Sigmoid colon (tissue), 7 donors: ENCODE measurements at places on chromosomes 4 and X. TPM values are rescaled to one million over a fixed set of nuclear protein-coding genes. Genes with fewer than 3 reads are reported as not detected.

The FREM3 gene
- total RNA-seq, result under 0.01 TPM

The GAGE12H gene
- not detected for total RNA-seq

The FHDC1 gene
- 2.2 TPM for total RNA-seq

- no peak for DNase-seq
Measured at GRCh38 chr4:115711575-115711974, 598.2 kb upstream of the NDST4 start.

DNA sequence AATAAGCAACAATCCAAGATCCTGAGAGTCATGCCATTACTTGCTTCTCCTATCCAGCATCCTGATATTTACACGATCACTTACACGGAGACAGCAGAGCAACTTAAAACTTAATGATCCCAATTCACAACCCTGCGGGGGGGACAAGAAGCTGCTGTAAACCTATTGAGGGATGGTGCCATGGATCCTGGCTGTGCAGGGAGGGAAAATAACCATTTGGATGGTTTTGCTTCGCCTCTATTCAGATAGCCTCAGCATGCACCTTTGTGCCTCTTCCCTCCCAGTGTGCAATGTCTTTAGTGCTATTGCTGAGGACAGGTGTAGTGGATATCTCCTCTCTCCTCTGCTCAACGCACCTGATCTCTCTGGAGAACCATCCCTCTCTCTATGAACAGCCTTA is 89.7 kb upstream of the PPARGC1A start:
- no peak for DNase-seq
